ENCODE measurements at places on chromosomes 16 and 17.

- DNase-seq = peak; percentile 86
Observed at GRCh38 chr16:30186782-30187555, 3.6 kb downstream of the CORO1A start.

DNA sequence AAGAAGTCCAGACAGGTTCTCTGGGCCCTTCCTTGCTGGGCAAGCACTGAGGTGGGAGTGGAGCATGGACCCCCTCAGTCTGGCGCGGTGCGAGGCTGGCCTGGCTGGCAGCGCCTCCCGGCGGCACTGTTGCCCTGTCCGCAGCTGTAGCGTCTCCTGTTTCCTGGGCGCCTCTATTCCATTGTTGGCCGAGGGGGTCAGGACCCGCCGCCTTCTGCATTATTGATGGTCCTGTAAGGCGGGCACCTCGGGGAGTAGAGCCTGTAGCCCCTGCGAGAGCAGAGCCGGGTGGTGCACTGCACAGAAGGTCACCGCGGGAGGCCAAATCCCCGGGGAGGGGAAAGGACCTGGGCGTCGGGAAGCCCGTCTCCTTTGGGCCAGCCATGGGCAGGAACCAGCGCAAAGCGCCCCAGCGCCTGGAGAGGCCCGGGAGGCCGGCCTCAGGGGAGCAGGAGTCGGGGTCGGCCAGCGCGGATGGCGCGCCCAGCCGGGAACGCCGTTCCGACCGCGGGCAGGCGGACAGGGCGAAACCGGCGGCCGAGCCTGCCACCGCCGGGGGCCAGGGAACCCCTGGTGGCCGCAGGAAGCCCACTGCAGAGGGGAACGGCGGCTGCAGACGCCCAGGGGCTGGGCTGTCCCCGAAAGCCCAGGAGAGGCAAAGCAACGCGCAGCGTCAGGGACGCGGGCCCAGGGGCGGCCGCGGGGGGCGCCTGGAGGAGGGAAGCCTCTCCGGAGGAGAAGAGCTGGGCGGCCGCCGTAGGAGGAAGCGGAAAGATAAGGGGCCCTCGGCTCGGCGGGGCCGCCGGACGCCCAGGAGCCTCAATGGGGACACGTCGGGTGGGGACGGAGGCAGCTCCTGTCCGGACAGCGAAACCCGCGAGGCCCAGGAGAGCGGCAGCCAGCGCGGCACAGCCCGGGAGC is at the start of gene MYO15B:
MYO15B (plus strand) TSS at position 126 of the 921 bp plus-strand sequence; CDS start at position 384, 258 bp downstream.
- peak; percentile 68 for DNase-seq

DNA sequence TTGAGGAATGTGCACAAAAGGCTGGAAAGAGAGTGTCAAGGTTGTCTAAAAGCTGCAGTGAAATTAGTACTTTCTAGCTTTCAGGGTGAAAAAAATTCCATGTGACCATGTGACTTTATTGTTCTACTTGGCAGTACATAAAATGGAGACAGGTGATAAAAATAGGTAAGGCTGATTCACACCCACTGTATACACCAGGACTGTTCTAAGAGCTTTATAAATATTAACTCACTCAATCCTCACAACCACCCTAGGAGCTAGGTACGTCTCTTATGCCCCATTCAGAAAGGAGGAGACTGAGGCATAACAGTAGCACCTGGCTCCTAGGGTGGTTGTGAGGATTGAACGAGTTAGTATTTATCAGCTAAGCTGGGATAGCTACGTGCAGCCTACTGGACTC is 28.2 kb upstream of the DNAH17 start:
- DNase-seq = no peak

DNA sequence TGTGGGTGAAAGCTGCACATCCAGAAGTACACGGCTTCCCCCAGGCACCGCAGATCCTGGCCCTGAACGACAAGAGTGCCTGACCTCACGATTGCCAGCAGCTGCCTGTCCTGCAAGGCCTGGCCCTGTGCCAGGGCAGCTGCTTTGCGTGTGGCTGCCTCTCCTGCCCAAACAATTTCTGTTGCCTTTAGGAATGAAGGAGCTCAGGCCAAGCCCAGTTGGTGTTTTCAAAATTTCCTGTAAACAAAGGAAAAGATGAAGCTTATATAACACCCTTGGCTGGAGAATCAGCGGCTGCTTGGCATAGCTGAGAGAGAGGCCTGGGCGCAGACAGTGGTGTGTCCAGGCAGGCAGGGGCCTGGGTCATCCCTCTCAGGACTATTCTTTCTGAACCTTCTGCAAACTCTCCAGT is 11.7 kb upstream of the SLC47A2 start:
- peak; percentile 72 for DNase-seq

DNA sequence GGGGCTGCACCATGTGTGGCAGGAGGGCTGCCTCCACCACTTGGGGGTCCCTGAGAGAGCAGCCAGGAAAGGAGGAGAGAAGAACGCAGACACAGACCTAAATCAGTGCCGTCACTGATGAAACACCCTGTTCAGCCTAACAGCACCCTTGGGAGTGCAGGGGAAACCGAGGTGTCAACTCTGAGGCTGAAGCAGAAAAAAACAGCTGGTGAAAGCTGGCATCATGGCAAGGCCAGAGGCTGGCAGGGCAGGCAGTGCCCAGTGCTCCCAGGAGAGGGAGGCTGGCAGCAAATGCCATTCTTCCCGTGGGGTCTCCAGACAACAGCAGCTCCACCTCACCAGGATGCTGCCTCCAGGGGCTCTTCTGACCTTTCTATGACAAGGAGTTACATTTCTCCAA is 23.1 kb downstream of the SPHK1 start:
- no peak for DNase-seq

DNA sequence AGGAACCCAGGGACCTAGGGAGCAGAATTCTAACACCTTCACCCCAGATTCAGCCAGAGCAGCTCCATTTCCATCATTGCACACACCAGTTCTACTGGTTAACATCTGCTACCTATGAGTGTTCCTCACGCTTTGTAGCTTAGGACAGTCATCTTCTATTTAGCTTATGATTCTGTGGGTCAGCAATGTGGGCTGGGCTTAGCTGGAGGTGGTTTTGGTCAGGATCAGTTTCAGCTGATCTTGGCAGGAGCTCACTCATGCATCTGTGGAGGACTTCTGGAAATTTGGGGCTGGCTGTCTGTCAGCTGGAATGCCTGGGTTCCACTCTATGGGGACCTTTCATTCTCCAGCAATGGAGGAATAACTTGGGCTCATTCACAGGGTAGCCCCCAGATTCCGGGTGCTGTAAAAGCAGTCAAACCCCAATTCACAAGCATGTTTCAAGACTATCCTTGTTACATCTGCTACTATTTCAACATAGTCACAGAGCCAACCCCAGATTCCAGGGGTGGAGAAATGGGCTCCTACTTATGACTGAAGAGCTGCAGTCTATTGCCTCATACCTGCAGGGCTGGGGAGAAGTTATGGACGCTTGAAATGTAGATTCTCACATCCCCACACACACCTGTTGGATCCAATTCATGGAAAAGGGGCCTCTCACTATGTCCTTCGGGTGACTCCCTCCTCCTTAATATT is 3.4 kb upstream of the HP start:
- DNase-seq = peak; percentile 9

DNA sequence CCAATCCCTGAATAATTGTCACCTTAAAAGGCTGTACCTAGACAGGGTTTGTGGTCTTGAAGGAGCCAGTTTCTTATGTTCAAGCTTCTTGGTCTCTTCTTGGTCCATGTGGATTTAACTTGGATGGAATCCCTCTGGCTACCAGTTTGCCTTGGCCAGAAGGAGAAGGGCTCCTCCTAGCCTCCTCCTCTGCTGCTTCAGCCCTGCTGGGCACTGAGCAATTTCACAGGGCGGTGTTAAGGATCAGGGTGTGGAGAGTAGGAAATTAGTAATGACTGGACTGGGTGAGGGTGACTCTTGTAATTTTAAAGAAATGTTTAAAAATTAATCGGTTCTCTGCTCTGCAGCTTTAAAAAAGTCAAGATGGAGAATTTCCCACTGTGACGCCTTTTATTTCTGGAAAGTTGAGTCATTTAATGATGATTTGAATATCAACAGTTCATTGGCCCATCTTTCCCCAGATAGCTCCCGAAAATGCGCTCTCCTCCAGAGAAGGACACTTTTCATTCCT is 96.4 kb downstream of the MSI2 start:
- no peak for DNase-seq

- peak; percentile 20 for DNase-seq
Observed at GRCh38 chr16:71645450-71645849, 19.5 kb downstream of the MARVELD3 start.

DNA sequence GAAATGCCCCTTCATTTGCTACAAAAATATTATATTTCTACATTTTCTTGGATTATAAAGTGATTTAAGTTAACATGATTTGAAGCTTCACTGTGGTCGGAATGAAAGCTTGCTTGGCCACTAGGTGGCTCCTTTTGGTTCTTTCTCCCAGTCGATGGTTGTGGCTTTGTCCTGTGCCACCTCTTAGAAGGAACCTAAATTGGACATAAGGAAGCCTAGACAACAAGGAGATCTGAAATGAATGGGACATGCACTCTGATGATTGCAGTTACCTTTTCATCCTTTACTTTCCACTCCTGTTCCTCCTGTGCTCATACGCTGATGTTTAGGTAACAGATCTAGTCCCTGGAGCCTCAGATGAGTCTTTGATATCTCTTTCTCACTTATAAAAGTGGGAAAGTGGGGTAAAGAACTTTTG is 39.2 kb downstream of the FTO start:
- DNase-seq = peak; percentile 27

DNA sequence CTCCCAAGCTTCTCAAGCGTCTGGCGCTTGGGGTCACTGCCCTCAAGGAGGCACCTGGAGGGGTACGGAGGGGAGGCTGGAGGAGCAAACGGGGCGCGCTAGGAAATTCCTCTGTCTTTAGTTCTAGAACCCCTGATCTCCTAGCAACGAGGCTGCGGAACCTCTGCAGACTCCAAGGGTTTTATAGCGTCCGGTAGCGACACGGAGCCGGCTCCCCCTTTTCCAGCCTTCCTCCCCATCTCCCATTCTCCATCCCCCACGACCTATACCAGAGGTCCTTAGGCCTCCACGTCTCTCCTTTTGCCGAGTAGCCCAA is 601 bp upstream of the CDIPT start:
- DNase-seq = no peak

GRCh38 chr16:79150151-79150550 is 450.4 kb downstream of the MAF start:
- DNase-seq = no peak

GRCh38 chr17:62587554-62587953 is 39.9 kb upstream of the MRC2 start:
- no peak for DNase-seq

DNA sequence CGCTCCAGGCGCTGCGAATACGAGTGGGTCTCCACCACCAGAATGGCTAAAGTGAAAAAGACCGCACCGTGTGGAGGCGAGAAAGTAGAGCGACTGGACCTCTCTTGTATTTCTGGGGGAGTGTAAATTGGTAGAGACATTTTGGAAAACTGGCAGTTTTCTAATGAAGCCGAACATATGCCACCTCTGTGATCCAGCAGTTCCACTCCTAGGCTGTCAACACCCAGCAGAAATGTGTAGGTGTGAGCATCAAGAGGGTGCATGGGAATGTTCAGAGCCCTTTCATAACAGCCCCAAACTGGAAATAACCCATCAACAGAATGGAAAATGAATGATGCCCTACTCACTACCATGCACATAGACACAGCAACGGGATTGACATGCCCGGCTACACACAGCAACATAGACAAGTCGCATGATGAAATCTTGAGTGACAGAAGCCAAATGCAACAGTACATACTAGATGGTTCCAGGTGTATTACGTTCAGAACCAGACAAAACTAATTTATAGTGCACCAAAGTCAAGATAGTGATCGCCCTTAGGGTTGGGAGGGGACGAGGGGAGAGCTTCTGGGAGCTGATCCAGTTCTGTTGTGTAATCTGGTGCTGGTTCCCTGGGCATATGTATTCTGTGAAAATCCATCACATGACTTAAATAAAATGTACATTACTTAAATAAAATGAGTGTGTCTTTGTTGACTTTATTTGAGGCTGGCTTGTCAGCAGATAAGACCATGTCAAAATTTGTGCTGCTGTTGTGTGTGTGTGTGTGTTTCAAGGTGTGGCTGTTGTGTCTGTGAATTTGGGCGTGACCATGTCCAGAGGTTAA is 877 bp upstream of the BCL7C start:
- peak; percentile 12 for DNase-seq

DNA sequence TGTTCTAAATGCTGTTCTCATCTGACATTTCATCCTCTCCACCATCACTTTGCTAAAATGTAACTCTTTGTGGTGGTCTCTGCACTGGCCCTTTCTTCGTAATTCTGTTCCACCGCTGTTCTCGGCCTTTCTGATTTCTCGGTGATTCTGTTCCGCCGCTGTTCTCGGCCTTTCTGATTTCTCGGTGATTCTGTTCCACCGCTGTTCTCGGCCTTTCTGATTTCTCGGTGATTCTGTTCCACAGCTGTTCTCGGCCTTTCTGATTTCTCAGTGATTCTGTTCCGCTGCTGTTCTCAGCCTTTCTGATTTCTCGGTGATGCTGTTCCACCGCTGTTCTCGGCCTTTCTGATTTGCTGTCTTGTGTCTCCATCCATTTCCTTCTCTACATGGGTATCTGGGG is 12.3 kb downstream of the FOXF1 start:
- no peak for DNase-seq

GRCh38 chr17:49793309-49793708 is 4.8 kb downstream of the KAT7 start:
- no peak for DNase-seq

DNA sequence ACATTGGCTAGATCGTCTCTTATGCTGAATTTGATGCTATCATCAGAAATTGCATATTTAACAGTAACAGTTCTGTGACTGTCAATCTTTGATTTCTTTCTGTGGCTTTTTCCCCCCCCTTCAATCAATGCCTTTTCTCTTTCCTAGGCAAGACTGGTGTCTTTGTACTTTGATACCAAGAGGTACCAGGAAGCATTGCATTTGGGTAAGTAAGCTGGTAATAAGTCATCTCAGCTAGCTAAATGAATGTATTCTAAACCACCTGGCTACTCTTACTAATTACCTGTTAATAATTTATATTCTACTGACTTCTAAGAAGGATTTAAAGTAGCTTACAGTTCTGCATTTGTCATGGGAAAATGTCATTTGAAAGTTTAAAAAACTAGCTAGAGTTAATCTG is 20.1 kb downstream of the PSMD11 start:
- no peak for DNase-seq

DNA sequence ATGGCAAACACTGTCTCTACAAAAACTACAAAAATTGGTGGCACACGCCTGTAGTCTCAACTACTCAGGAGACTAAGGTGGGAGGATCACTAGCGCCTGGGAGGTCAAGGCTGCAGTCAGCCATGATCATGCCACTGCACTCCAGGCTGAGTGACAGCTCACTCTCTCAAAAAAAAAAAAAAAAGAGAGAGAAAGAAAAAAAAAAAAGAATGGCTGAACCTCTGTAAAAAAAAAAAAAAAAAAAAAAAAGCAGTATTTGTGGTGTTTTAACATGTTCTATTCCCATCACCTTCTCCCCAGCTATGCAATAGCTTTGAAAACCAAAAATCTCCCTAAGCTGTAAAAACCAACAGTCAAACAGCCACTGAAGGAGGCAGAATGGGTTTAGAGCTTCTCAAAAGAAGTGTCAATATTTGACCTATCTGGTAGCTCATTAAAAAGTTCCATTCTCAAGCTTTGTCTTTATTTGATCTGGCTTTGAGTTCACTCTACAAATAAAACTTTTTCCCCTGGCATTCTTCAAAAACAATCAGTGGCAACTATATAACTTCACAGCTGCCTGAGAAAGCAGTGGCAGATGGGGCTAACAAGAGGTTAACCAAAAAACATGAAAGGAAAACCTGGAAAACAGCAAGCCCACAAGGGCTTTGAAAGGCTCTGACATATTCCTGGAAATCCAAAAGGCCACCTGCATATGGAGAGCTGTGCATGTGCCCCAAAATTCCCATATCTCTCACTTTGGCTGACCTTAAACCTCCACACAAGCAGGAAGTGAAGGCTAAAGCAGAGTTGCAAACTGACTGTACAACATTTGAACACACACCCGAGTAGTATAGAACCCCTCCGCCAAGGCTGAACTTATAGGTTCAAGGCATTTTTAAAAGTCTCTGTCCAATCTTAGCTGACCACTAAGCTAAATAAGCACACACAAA is 36.0 kb downstream of the USP32 start:
- no peak for DNase-seq

All from suppressor macrophage treated with lipopolysaccharide for 4 hours (primary cell).